ENCODE measurements at places on chromosomes 3 and 15.

GRCh38 chr3:151084893-151085226, 604 bp upstream of the MED12L start:
- no peak for DNase-seq

DNA sequence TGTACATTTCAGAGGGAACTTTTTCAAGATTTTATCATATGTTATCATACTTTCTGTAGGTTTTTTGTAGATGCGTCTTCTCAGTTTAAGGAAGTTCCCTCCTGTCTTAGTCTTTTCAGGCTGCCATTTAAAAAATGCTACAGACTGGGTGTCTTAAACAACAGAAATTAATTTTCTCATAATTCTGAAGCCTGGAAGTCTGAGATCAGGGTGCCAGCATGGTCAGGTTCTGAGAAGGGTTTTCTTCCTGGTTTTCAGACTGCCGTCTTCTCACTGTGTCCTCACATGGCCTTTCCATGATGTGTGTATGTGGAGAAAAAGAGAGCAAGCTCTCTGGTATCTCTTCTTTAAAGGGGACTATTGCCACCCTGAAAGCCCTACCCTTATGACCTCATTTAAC, 189.9 kb upstream of the SOX2 start:
- no peak for DNase-seq

- DNase-seq, result no peak
Measured at GRCh38 chr15:58472821-58473581, 41.2 kb downstream of the LIPC start.

DNA sequence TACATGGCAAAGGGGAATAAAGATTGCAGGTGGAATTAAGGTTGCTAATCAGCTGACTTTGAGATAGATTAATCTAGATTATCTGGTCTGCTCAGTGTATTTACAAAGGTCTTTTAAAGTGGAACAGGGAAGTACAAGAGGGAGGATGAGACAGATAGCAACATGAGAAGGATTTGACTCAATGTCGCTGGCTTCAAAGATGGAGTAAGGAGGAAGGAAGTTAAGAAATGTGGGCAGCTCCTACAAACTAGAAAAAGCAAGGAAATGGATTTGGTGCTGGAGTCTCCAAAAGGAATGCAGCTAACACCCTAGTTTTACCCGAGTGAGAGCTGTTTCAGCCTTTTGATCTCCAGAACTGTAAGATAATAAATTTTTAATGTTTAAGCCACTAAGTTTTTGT, 180.7 kb upstream of the TTC14 start:
- no peak for DNase-seq

GRCh38 chr15:46709460-46710083, 1007.7 kb upstream of the SEMA6D start:
- DNase-seq, result no peak

- no peak for DNase-seq
Measured at GRCh38 chr15:66065325-66065724, 188.2 kb downstream of the MEGF11 start.

Data from cortex of kidney (tissue), 1 donor.